Cardiac septum (tissue), 1 donor: ENCODE measurements at places on chromosomes 7 and 10. TPM values are rescaled to one million over a fixed set of nuclear protein-coding genes. Genes with fewer than 3 reads are reported as not detected.

- DNase-seq: no peak
Observed at GRCh38 chr10:70923696-70924095, 35.3 kb upstream of the PCBD1 start.

DNA sequence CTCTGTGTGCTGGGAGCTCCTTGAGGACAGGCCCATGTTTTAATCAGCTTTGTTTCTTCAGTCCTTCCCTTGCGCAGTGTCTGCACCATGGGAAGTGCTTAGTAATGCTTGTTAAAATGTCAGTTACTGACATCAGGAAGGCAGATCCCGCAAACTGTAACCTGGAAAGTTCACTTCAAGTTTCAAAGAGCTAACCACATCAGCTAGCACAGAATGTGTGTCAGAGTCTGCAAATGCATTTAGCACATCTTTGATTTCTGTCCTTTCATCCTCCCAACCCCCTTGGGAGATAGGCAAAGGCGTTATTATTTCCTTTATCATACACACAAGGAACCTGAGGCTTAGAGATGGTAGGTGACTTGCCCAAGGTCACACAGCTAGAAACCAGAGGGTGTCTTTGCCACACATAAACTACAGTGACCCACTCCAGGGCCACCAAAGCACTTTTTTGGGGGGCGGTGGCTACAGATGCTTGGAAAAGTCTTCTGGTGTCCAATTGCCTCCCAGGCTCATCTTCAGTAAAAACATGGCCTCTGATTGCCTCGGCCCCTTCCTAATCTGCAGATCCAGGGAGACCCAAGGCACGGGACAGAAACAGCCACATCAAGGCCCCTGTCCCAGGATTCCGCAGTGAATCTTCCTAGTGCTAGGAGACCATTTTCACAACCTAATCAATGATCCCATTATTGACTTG, 116.2 kb upstream of the GPR26 start:
- DNase-seq: no peak

DNA sequence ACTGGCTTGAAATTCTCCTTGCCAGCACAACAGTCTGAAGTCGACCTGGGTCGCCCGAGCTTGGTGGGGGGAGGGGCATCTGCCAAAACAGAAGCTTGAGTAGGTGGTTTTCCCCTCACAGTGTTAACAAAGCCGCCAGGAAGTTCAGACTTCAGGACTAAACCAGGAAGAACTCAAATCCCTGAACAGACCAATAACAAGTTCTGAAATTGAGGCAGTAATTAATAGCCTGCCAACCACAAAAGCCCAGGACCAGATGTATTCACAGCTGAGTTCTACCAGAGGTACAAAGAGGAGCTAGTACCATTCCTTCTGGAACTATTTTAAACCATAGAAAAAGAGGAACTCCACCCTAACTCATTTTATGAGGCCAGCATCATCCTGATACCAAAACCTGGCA, 45.3 kb downstream of the LRRC72 start:
- no peak for DNase-seq

- no peak for DNase-seq
Observed at GRCh38 chr7:95798401-95798930, 26.1 kb downstream of the DYNC1I1 start.

DNA sequence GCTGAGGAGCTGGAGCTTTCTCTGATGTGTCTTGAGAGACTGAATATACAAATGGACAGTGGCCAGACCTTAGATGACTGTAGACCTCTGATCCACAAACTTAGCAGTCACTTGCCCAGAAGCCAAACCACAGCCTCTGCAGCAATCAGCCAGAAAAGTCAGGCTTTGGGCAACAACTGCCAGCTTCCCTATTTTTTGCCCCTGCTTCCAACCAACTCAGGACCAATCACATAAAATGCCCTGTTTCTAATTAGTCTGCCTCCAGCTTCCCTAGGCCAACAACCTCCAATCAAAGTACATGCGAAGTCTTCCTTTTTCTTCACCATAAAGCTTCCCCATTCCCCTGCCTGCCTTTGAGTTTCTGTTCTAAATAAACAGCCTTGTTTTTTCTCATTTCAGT, 37.8 kb upstream of the CACUL1 start:
- DNase-seq: peak; percentile 73

DNA sequence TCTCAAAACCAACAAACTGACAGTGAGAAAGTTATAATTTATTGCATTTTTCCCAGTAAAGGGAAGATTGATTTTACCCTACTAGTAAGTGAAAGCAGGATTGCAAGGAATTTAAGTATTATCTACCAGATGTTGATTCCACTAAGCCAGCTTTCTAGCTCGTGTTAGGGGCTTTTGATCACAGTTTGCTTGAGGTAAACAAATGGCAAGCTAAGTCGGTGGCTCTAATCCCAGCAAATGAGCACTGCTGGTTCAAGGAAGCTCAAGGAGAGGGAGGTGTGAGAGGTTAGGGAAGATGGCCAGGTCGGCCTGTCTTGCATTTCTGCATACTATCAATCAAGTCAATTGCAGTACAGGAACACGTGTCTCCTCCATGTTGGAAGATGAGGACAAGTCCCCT, 448.7 kb upstream of the POM121L12 start:
- no peak for DNase-seq

- no peak for DNase-seq
Observed at GRCh38 chr10:43284341-43284910, 17.6 kb upstream of the RASGEF1A start.

GRCh38 chr10:4427532-4427931, 398.5 kb upstream of the AKR1E2 start:
- no peak for DNase-seq

- DNase-seq: peak; percentile 90
Observed at GRCh38 chr10:32139223-32140073, 83.2 kb upstream of the KIF5B start.

GRCh38 chr7:158272091-158272490, 315.5 kb downstream of the PTPRN2 start:
- DNase-seq: peak; percentile 61

DNA sequence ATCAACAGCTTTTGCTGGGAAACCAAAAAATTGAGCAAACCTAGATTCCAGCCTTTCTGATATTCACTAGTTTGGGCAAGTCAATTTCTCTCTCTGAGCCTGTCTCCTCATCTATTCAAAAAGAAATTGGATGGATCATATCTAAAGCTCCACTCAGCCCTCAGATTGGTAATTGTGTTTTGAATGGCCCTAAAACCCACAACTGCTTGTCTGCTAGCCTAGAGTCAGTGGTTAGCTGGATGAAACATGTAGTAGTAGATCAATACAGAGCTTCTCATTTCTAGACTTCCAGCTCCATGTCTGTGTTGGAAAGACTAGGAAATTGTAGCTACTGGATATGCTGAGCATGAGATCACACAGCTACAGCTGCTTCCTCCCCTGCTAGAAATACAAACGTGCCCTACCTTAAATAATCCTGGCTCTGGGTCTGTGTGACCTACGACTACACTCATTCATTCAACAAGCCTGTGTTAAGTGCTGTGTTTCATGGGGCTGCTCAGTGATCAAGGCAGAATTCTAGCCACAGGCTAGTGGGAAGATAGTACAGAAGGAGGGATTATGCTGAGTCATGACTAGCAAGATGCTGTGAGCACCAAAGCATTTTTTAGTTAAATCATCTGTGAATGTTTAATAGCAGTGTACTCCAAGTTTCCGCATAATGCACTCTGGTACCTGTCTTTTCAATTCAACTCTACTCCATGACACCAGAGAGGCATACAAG, 15.7 kb downstream of the DNTT start:
- DNase-seq: no peak

DNA sequence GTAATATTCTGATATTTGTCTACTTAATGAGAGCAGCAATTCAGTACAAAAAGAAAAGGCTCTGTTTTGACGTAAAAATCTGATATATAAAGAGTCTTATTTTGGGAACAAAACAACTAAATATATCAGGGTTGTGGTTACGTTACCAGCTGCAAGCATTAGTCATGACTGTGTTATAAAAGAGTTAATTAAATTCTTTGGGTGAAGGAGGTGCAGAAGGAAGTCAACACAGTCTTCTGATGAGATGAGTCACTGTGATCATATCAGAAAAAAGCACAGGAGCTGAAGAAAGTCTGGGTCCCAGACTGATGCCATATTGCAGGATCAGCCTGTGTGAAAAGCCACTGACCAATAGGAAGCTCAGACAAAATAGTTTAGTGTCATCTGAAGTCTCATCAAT, 234.3 kb upstream of the TEX47 start:
- DNase-seq: no peak

GRCh38 chr7:35993676-35994606, 159.1 kb upstream of the EEPD1 start:
- no peak for DNase-seq

GRCh38 chr7:142331941-142332340, 74.1 kb upstream of the PRSS58 start:
- DNase-seq: no peak

DNA sequence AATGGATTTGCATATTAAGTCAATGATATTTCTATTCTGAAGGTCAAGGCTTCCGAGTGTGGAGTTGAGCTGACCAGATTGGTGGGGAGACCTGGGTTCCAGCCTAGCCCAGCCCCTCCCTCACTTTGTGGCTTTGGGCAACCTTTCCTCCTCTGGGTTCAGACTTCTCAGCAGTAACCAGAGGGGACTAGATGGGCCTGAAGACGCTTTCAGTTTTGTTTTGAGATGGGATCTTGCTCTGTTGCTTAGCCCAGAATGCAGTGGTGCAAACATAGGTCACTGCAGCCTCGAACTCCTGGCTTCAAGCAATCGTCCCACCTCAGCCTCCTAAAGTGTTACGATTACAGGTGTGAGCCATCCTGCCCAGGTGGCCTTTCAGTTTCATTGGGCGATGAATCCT, 68.1 kb upstream of the LEP start:
- DNase-seq: no peak

GRCh38 chr10:67050415-67050814, 124.6 kb downstream of the LRRTM3 start:
- DNase-seq: no peak

DNA sequence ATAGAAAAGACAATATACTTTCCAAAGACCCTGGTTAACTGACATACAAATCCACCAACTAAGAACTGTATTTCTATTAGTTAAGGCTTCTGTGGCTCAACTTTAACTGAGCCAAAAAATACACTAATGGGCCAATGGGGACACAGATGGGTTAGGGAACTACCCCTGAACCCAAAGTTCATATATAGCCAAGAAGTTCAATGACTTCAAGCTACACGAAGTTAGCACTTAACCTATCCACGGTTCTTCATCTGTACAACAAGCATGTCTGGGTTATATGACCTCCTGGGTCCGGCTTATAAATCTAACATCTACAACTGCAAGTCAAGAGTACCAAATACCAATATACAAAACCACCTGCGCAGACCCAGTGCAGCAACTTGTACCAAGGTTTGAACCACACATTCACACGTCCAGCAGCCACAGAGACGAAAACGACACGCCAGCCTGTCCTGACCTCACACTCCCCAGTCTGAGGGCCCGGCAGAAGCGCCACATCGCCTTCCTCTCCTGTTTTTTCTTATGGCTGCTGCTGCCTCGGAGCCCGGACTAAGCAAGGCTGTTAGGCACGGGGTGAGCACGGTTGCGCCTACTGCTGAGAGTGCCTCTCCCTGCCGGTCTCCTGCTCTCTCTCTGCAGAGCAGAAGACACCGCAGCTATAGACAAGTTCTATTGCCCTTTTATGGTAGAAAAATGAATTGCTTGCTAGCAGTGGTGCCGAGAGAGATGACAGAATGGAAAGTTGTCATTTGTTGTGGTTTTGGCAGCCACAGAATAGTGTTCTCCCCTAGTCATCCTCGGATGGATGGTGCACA, 86.3 kb downstream of the RNF216 start:
- DNase-seq: no peak

- no peak for DNase-seq
Observed at GRCh38 chr7:128318691-128319090, 25.0 kb downstream of the RBM28 start.

DNA sequence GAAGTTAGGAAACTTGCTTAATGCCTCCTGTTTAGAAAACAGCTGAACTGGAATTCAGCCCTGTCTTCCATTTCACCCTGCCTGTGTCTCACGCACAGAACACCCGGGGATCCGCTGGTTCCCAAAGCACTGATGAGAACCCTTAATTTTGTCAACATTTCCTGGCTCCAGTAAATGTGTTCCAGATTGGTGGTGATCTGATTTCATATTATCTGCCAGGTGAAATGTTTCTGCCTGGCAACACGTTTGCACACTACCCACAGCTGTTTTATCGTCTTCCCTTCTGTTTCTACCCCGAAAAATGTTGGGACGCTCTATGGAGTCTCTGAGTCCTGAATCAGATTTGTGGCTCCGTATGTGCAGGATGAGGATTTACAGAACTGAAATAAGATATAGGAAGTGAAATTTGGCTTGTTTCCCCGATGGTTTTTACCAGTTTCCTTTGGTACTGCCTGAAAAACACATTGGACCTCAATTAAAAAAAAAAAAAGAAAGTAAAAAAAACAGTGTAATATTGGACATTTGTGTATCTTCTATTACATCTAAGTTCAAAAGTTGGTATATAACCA, 29.0 kb downstream of the MRC1 start:
- DNase-seq: no peak

DNA sequence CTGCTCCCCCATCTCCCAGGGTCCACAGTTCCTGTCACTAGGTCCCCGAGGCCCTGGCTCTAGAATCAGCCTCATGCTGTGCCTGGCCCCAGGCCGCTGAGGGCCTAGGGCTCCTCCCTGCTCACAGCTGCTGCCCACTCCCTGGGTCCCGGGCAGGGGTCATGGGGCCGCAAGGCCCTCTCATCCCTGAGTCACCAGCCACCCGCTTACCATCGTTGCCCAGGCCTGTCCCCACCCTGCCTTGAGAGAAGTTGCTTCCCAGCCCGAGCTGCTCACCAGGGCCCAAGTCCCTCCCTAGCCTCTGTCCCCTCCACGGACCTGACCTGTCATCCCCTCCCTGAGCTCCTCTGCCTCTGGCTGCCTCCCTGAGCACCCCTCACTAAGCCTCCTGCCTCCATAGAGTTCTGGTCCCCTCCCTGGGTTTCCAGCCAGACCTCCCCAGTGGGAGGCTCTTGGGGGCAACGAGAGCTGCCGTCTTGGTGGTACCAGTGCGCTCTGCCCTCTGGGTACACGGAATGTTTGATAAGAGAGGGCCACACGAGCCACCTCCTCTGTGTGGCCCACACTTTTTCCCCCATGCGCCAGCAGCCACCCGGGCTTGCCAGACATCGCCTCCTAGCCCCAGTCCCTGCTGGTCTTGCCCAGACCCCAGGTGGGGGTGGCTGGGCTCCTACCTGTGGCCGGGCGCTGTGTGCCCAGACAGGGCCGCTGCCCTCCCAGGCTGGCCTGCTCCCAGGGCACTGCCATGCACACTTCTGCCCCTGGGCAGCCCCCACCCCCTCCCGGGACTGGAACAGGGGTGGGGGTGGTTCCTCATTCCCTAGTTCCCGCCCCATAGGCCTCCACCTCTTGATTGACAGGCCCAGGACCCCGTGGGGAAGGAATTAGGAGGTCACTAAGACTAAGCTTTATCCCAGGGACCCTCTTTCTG, 21.3 kb downstream of the MLXIPL start:
- DNase-seq: no peak

GRCh38 chr7:135704698-135705097, 23.3 kb downstream of the SLC13A4 start:
- peak; percentile 4 for DNase-seq

- DNase-seq: no peak
Observed at GRCh38 chr7:84251277-84251781, 56.7 kb upstream of the SEMA3A start.

ZNF467 gene
- 7.0 TPM for total RNA-seq

PNLIP gene
- total RNA-seq: not detected

CFTR gene
- total RNA-seq: 0.19 TPM

SPDYE3 gene
- total RNA-seq: not detected

HKDC1 gene
- total RNA-seq: not detected

CARD11 gene
- 0.32 TPM for total RNA-seq

GNB2 gene
- 123 TPM for total RNA-seq
